ENCODE measurements at places on chromosomes 2 and 18.

GRCh38 chr2:125471963-125472362, 1184.0 kb upstream of the GYPC start:
- DNase-seq: peak; percentile 30

GRCh38 chr2:39685126-39685525, 19.4 kb downstream of the TMEM178A start:
- no peak for DNase-seq

DNA sequence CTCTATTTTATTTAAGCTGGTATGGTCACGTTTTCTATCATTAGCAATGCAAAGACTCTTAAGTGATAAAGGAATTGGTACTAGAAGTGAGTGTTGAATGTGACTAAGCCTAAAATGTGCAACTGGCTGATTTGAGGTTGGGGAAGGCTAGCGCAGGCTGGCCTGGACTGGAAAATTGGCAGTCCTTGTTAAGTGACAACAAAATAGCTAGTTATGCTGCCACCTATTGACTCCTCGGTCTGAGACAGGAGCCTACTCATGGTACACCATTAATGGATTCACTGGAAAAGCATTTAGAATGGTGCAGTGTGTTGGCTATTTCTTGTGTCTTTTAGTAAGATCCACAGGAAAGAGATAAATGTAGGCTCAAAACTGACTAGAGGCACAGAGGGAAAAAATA, 5.7 kb upstream of the WIPF1 start:
- DNase-seq: peak; percentile 38

GRCh38 chr2:55460562-55460961, 40.9 kb upstream of the CCDC88A start:
- DNase-seq: no peak

DNA sequence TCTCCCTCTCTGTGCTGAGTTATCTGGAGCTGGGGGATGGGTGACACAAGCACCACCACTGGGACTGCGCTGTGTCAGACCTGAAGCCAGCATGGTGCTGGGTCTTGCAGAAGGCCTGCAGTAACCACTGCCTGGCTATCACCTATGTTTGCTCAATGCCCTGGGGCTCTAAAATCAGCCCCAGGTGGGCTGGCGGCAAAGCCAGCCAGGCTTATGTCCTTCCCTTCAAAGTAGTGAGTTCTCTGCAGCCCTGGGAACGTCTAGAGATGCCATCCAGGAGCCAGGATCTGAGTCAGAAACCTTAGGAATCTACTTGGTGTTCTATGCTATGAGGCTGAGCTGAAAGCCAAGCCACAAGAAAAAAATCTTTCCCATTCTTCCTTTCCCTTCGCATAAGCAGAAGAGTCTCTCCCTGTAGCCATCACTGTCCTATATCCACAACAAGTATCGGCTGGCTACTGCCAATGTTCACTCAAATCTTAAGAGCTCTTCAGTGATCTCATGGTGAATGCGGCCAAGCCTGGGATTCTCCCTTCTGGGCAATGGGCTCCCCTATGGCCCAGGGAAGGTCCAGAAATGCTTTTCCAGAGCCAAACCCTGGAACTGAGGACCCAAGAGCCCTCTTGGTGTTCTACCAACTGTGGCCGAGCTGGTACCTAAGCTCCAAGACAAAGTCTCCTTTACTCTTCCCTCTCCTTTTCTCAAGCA, 248.7 kb downstream of the ZNF385B start:
- DNase-seq: peak; percentile 0

DNA sequence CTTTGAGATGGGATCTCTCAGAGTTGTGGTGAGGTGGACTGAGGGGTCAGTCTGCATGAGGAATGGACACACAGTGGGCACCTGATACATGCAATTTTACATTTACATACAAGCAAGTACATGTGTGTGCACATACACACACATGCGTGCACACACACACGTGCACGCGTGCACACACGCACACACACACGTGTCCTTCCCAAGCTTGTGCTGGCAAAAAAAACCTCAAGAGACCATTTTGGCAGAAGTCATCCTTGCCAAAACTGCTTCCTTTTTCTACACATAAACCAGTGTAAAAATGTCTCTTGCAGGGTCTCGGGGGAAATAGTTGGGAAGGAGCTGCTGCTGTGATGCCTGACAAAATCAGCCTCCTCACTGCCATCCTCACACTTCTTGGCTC, 279.5 kb upstream of the POU3F3 start:
- DNase-seq: no peak

GRCh38 chr2:8598295-8599165, 83.3 kb upstream of the ID2 start:
- DNase-seq: no peak

DNA sequence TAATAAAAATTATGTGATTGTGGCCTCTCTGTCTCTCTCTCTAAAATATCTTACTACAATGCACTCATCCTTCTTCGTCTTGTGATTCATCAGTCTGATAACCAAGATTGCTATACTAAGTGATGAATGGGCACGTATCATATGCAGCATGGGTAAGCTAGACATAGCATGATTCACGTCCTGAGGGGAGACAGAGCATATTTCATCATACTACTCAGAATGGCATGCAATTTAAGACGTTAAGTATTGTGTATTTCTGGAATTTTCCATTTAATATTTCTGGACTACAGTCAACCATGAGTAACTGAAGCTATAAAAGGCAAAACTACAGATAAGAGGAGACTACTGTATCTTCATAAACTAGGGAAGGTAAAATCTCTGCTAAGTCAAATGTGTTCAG, 97.0 kb upstream of the CD226 start:
- DNase-seq: no peak

DNA sequence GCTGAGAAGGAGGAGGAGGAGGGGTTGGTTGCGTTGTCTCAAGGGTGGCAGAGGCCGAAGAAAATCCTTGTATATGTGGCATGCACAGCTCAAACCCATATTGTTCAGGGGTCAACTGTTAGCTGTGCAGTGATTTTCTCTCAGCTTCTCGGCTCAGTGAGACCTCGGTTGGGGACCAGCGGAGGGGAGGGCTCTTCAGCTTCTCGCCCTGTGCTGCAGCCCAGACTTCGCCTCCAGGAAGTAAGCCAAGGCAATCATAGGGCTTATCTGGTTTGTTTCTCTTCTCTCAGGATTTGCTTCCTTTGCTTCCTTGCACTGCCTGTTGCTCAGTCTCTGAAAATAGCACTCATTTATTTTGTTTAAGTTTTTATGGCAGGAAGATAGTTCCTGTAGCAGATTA, 85.5 kb downstream of the SOWAHC start:
- no peak for DNase-seq

- DNase-seq: no peak
Measured at GRCh38 chr2:85736456-85737355, 17.1 kb upstream of the ATOH8 start.

DNA sequence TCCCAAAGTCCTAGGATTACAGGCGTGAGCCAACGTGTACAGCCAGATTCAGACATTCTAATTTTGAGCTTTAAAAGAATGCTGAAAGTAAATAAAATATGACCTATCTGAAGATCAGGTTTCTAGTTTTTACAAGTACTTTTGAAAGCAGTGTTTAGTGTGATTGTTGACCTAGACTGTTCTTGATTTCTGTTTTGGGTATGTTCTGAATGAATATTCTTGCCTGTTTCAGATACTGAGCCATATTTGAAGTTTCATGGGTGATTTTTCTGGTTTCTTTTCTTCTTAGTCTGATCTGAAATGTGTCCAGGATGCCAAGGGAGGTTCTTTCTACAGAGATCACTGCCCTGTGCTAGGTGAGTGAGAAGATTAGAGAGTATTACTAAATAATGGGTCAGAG, 37.2 kb downstream of the MIB1 start:
- no peak for DNase-seq

DNA sequence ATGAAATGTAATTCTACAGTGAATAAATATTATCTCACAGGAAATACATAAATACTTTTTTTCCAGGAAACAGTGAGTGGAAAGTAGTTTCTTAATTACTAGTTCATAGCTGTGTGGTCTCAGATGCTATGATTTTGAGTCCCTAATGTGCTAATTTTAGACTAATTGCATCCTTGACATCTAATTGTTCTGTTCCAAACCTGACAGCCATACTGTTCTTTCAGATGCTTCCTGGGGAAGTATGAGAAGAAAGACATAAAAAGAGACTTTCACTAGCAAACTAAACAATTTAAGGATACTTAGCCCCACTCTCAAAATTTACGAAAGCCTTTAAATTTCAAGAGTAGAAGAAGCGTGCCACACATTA, 350.9 kb upstream of the CDH20 start:
- DNase-seq: no peak

DNA sequence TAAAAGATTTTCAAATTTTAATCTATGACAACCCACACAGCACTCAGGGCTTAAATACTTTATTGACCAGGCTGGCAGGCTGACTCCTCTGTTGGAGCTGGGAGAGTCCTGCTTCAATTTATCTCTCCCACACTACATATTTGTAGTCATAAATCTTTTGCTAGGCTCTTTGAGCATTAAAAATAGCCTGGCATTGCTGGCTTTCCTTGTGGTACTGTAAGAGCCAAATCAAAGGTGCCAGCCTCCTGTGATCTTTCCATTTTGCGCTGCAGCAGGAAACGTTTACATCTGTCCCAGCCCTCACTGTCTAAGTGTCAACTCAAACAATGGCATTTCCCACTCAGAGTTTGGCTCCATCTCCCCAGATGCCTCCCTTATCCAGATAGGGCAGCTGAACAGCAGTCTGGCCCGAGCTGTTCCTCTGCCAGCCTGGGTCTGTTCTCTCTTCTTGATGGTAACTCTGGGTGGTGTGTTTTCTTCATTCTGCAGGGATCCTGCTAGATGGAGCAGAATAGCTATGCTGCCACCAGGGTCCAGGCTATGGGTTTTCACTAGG, 62.1 kb downstream of the LRRTM1 start:
- no peak for DNase-seq

GRCh38 chr2:221334481-221335218, 237.5 kb downstream of the EPHA4 start:
- no peak for DNase-seq

DNA sequence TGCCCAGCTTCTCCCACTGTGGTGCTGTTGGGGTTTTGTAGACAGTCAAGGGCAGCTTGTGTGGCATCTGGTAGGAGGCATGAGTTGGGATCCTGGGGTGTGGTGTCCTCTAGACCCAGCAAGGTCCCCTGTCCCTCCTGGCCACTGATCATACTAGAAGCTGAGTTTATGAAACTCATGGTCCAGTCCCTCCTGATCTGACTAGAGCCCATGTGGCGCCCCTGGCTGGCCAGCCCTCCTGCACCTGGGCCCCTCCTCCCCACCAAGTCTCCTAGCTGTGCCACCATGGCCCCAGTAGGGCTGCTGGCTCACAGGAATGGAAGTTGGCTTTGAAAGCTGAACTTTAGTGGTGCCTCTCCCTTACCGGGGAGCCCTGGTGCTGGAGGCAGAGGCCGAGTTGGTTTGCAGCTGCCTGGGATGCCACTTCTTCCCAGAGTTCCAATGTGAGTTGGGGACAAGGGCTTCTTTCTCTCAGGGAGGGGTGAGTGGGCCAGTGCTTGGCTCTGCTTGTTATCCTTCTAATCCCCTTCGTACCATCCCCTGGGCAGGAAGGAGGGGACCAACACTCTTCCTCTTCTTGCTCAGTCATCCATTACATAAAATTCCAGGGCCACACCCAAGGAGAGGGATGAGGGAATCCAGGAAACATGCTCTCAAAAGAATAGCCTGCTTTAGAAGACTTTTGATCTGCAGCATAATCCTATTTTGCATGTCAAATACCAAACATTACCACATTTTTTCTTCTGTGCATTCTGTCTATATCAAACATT, 37.5 kb upstream of the HAAO start:
- no peak for DNase-seq

DNA sequence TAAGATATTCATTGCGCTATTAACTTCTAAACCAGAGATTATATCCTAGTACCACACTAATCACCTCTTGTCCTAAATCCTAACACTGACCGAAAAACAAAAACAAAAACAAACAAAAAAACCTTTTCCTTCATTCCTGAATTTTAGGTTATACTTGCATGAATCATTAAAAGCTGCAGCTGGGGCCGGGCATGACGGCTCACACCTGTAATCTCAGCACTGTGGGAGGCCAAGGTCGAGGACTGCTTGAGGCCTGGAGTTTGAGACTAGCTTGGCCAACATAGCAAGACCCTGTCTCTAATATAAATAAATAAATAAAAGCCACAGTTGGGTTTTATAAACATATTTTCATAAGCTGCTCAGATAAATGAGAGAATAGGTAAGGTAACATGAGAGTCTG, 60.0 kb downstream of the GDF7 start:
- DNase-seq: no peak

DNA sequence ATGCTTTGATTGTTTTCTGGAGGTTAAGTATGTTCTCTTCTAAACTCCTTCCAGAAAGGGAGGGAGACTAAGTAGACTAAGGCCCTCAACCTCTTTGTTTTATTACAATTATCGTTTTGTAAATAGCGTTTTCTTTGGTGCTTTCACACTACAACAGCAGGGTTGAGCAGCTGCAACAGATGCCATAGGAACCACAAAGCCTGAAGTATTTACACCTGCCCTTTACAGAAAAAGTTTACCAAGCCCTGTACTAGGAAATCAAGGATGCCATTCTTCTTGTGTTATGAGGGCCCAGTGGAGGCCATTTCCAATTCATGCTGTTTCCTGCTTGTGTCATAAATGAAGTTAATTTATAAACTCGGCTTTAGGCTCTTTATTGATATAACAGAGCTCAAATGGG, 914.8 kb downstream of the DCDC2C start:
- no peak for DNase-seq

DNA sequence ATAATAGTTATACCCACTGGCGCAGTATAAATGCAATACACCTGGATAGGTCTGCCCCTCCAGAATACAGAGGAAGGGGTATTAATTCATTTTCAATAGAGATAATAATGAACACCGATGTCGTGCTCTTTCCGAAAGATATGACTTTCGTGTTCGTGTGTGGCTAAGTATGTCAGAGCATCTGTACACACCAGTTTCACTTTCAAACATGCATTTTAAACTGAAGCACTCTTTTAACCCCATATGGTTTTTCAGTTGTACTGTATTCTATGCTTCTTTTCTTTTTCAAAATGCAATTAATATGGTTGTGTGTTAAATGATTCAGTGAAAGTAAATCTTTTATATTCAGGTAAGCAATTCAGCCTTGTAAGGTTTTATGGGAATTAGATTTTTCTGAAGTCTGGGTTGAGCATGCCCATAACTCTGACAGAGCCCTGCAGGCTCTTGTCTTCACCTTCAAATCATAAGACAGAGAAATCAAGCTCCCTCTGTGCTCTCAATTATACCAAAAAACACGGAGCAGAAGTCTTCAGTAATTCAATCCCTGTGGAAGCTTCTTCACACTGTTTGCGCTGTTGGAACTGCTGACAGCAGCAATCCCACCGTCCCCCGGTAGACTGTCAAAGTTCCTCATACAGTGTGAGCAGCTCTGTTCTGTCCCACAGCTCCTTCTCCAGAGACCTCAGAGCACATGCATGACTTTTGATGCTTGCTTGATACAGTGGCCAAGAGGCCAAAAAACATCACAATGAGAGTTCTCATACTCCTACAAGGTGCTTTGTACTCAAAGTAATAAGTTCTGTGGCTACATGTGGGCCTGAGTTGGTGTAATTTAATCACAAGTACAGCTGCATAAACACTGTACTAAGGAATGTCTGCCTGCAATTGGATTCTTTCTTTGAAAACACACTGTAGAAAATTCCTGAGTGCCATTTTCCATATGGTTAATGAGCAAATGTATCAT, 186.8 kb downstream of the ZNF521 start:
- DNase-seq: no peak

GRCh38 chr2:226742347-226742746, 57.3 kb downstream of the IRS1 start:
- DNase-seq: no peak

GRCh38 chr18:26271917-26272549, 45.8 kb downstream of the TAF4B start:
- DNase-seq: no peak

Measured in COR-L47 (cell line).